T-helper 2 cell treated with Interferon-gamma antibody and Interleukin-4, amounts not matched to agents 100 ng/mL and 5 ng/mL, for 36 hours (primary cell): ENCODE measurements at places on chromosomes 13 and 19. TPM values are rescaled to one million over a fixed set of nuclear protein-coding genes. Genes with fewer than 3 reads are reported as not detected.

Gene LILRA2
- not detected in 2 replicates for total RNA-seq

Gene ATP8A2
- 0.41 and 0.50 TPM in 2 replicates for total RNA-seq

Gene IZUMO2
- total RNA-seq = not detected in 2 replicates

Gene PROZ
- 0.18 and 0.20 TPM in 2 replicates for total RNA-seq

Gene HSPB6
- total RNA-seq = not detected in 2 replicates
